ENCODE measurements at places on chromosomes 7 and 10. TPM values are rescaled to one million over a fixed set of nuclear protein-coding genes. Genes with fewer than 3 reads are reported as not detected.

INMT gene
- not detected for total RNA-seq

PON1 gene
- total RNA-seq: not detected

DPP6 gene
- not detected for total RNA-seq

FAM13C gene
- total RNA-seq: 0.24 TPM

NPTX2 gene
- total RNA-seq: not detected

AKR1C8 gene
- total RNA-seq: not detected

CNNM1 gene
- under 0.01 TPM for total RNA-seq

MEIG1 gene
- not detected for total RNA-seq

FZD1 gene
- total RNA-seq: 4.1 TPM

LRRN3 gene
- total RNA-seq: under 0.01 TPM

PTN gene
- 0.24 TPM for total RNA-seq

PAPOLB gene
- not detected for total RNA-seq

PPP1R17 gene
- not detected for total RNA-seq

ANK3 gene
- total RNA-seq: 14.7 TPM

RPEL1 gene
- under 0.01 TPM for total RNA-seq

ZNF467 gene
- total RNA-seq: 1.2 TPM

TMEM176B gene
- total RNA-seq: not detected

INHBA gene
- total RNA-seq: 21.9 TPM

ACBD7 gene
- 0.48 TPM for total RNA-seq

HOXA7 gene
- not detected for total RNA-seq

SEMA3D gene
- total RNA-seq: not detected

GRID2IP gene
- not detected for total RNA-seq

MYL10 gene
- not detected for total RNA-seq

VAX1 gene
- not detected for total RNA-seq
